Myocyte (in vitro differentiated cells): ENCODE measurements at places on chromosomes 1 and 21.
A peak's percentile ranks its signal among the peaks of the same experiment; 100 is the strongest.

DNA sequence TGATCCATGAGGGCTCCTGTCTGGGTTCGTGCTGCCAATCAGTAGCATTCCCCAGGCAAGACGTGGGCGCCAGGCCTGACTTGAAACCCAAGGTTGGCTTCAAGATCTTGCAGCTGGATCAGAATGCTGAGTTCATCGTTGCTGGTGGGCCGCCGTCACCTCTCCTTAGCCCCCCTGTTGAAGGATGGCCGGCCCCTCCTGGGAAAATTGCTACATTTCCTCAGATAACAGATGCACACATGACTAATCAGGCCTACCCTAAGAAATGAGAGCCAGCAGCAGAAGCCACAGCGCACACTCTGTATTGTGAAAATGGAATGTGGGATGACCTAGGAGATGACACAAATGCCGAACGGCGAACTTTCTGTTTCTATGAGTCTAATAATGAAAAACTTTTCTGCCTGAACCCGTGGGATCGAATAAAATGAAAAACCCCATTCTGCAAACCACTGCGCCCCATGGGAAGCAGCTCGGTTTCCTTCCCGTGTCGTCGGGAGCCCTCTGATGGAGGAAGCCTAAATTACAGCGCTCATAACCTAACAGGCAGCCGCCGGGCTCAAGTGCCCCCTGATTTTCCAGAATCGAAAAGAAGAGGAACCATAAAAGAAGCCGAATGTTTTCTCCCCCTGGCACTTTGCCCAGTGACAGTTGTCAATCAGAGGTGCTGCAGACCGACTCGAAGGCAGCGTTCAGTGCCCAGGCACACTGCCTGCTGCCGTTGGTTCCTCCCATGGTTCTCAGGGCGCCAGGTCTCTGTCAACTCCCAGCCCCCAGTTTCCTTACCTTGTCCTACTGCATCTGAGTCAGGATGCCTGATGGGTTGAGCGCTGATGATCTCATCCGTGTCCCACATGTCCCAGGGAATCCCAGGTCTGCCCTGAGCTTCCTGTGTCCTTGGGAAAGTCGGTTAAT lies 38.2 kb upstream of the H6PD start:
- peak; percentile 79 for DNase-seq

DNA sequence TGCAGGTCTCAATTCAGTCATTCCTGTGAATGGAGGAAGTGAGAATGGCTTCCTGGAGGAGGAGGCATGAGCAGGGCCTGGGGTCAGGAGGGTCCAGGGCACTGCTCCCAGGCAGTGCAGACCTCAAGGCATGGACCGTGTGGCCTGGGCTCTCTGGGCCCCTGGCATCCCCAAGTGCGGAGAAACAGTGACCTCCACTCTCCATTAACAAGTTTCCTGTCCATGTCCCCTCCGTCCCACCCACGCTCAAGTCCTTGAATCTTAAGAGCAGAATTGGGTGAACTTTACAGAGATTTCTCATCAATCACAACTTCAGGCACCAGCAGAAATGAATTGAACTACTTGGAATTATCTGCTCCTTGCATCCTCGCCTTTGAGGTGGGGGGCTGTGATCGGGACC lies 211.1 kb downstream of the NPHP4 start:
- DNase-seq: no peak

- DNase-seq: no peak
Observed at GRCh38 chr1:187047298-187047697, 218.5 kb downstream of the PLA2G4A start.

GRCh38 chr1:57101209-57101608 lies 135.4 kb upstream of the C8B start:
- DNase-seq: no peak

DNA sequence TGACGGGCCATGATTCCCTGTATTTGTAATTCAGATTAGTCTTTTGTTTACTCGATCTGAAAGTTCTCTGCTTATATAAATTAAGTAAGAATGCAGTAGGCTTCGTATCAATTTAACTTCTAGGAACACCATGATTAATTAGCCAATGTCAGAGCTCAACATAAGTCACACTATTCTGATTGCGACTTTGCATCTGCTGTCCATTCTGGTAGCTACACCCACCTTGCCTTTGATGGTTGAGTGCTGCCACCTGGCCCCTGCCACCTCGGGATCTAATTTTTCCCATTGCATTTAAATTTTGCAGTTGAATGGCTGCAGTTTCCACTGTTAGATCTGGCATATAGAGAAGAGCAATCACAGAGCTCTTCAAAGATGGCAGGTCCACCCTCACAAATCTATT lies 140.0 kb downstream of the LTN1 start:
- no peak for DNase-seq

- no peak for DNase-seq
Observed at GRCh38 chr1:208858738-208859137, 614.6 kb upstream of the PLXNA2 start.

DNA sequence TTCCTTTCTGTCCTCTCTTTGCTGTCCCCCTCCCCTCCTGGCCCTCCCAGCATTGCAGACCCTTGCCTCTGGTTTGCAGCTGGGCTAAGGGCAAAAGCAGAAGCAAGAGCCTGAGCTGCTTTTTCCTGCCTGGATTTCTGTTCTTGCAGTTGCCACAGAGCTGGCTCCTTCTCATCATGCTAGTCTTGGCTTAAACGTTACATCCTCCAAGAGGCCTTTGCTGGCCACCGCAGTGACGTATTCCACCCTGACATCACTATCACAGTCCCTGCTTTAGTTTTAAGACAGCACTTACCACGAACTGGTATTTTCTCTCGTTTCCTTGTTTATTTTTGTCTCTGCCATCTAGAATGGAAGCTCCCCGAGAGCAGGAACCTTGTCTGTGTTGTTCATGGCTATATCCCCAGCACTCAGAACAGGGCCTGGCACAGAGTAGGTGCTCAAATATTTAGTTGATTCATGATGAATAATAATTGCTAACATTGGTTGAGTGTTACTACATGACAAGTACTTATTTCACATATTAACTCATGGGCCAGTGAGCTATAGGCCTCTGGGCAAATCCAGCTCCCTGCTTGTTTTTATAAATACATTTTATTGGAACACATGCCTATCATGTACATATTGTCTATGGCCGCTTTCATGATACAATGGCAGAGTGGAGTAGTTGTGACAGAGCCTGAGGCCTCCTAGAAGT lies 13.2 kb upstream of the CSF1 start:
- DNase-seq: no peak

- no peak for DNase-seq
Observed at GRCh38 chr1:69492286-69492685, 75.4 kb upstream of the LRRC7 start.

- no peak for DNase-seq
Observed at GRCh38 chr1:110176299-110176956, 26.1 kb downstream of the SLC6A17 start.

DNA sequence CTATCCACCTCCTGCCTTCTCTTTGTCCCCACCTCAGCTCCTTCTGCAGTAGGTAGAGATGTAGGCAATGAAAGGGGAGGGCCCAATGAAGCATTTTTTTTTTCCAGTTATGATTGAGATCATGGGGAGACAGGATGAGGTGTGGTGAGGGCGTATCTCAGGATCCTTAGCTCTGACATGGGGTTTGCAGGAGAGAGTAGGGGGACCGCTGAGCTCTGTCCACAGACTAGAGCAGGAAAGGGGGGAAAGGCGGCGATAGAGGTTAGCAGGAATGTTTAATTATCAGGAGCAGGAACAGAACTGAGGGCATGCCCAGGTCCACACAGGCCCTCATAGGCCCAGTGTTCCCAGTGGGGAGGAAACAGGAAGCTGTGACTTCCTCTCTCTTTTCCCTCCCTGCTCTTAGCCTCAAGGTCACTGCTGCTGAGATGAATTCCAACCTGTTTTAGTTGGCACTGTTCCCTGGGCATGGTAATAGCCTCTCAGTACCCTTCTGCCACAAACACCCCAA lies 901 bp upstream of the RXFP4 start:
- DNase-seq: peak; percentile 45

- no peak for DNase-seq
Observed at GRCh38 chr1:241891296-241891695, 43.3 kb downstream of the EXO1 start.

DNA sequence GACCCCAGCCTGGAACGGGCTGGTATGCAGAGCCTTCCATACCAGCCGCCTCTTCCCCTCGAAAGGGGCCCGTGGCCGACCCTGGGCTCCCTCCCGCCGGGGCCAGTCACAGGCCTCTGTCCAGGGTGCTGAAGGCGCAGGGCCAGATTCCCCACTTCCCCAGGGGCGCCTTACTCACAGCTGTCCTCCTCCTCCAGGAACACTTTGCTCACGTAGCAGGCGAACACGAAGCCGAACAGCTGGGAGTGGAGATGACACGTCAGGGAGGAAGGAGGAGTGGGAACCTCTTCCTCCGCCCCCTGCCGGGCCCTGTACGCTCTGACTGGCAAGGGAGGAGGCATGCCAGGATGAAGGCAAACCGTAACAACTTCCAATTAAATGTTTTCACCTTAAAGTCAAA lies 57.3 kb downstream of the NKAIN1 start:
- peak; percentile 98 for DNase-seq

GRCh38 chr1:205961405-205961804 lies 18.1 kb upstream of the SLC26A9 start:
- DNase-seq: no peak

GRCh38 chr1:204896023-204896422 lies 25.4 kb downstream of the NFASC start:
- DNase-seq: no peak

DNA sequence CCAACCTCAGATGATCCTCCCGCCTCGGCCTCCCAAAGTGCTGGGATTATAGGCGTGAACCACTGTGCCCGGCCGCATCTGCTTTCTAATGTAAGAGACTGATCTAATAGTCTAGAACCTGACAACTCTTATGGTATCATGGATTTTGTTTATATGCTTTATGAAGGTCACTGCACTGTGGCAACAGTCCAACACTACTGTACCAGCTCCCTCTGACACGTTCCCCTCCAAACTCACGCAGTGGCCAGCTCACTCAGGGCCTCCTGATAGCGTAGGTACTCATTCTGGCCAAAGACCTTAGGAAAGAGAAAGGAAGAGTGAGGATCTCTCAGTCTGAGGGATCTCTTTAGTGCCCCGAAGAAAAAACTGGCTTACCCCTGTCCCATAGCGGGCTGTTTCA lies 6.0 kb upstream of the CFAP141 start:
- no peak for DNase-seq

DNA sequence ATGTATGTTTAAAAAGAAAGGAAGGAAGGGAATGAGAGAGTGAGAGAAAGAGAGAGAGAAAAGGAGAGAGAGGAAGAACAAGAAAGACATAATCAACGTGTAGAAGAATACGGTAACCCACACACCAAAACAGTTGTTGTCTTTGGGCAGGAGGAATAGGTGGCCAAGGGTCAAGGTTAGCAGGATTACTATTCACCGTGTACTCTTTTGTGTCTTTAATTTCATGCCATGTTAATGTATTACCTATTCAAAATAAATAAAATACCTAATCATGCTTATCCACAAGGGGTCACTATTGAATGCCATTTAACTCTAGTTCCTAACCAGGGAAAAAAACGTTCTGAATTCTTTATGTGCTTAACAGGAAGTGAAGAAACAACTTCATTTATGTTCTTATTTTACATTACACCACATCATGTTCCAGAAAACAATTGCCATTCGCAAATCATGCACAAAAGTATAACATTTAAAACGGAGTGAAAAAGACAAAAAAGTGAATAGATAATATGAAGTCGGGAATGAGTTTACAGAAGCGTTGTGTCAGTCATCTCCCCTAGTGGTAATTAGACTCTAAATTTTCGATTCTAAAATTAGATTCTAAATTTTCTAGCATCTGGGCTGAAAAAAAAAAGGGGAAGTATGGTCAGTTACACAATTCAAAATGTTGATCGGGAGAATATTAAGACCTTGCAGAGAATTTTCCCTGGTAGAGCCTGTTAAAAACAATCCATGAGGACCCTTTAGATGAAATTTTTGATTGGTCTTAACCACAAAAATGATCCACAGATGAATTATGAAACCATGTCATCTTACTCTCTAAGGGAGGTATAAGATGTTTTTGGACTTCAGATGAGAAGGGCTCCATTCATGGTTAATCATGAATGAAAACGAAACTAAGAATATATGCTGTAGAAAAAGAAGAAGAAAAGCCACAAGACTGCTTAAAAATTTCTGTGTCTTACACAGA lies 700 bp upstream of the KMO start:
- DNase-seq: peak; percentile 76

GRCh38 chr1:42043182-42043581 lies 110.0 kb upstream of the GUCA2B start:
- no peak for DNase-seq

GRCh38 chr1:216310776-216311175 lies 112.5 kb downstream of the USH2A start:
- DNase-seq: peak; percentile 40

GRCh38 chr1:226738995-226739695 lies at the start of gene ITPKB:
Gene ITPKB (minus strand): TSS chr1:226739282. CDS start chr1:226737458, 1,824 bp downstream.
- peak; percentile 12 for DNase-seq

DNA sequence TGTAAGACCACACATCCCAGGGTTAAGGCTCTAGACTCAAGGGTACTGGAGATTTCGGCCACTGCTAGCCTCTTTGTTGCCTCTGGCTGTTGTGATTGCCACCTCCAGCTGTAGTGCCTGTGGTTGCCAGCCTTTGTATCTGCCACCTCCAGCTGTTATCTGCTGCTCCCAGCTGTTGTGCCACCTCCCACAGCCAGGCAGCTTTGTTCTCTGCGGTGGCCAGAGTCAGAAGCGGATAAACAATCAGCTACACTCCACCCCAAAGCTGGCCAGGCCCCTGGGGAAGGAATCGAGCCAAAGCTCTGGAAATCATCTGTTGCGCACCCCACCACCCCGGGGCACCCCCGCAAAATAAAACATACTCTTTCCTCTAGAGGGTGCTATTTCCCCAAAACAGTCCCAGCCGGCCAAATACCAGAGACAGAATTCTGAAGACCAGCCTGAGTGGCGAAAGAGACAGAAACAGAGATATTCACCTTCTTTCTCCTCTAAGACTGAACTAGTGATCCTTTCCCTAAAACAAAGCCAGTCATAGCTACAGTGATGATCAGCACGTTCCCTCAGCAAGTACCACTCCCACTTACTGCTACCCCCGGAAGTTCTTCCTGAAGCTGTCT lies 14.8 kb upstream of the PIGM start:
- peak; percentile 89 for DNase-seq

DNA sequence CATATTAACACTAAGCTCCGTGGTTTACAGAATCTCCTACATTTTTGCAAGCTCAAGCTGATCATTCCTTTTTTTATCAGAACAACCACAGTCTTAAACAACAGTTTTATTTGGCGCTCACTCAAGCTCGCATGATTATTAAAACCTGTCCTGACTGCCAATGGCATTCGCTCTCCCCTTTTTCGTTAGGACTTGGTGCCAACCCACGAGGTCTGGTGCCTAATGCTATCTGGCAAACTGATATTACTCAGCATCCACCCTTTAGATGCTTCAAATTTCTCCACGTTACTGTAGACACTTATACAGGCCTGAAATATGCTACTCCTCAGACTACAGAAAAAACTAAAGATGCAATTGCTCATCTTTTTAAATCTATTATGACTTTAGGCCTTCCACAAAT lies 23.0 kb upstream of the ITLN1 start:
- DNase-seq: no peak

GRCh38 chr1:156122519-156123355 lies 8.2 kb downstream of the LMNA start:
- DNase-seq: peak; percentile 98

DNA sequence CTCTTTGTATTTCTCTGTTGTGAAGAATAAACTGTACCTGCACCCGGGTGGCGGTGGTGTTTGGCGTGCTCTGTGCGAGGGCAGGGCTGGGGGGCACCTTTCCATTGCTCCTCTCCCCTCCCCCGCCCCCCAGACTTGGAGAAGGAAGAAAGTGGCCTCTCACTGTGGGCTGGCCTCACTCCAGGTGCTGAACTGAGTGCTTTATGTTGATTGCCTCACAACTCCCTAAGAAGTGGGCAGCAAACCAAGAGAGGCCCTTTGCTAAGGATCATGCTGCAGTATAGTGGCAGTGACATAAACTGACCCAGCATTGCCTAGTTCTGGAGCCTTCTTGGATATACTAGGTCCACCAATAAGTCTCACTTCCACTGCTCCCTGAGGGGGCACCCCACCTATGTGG lies 20.2 kb downstream of the A3GALT2 start:
- no peak for DNase-seq
